ENCODE measurements at places on chromosomes 4 and X.

GRCh38 chrX:65925592-65925991 lies 114.3 kb downstream of the VSIG4 start:
- DNase-seq, result no peak
- H3K4me1 ChIP-seq, result no peaks in the 10 kb centered on the region
- no peak overlapping the region for H3K27ac ChIP-seq
- H3K4me3 ChIP-seq, result no peak overlapping the region

- H3K36me3 ChIP-seq, result no peaks in the 10 kb centered on the region
- no peak for DNase-seq
- no peak overlapping the region for H3K27ac ChIP-seq
- H3K27me3 ChIP-seq, result no peaks in the 10 kb centered on the region
Measured at GRCh38 chr4:171644430-171645057, 168.7 kb upstream of the GALNTL6 start.

GRCh38 chr4:11483046-11483445 lies 54.4 kb upstream of the HS3ST1 start:
- H3K4me1 ChIP-seq, result no peaks in the 10 kb centered on the region
- no peak overlapping the region for H3K27ac ChIP-seq
- no peaks in the 10 kb centered on the region for H3K27me3 ChIP-seq
- peak; percentile 50 for DNase-seq
- no peaks in the 10 kb centered on the region for H3K36me3 ChIP-seq

GRCh38 chr4:152098365-152099060 lies 337.7 kb upstream of the GATB start:
- H3K4me3 ChIP-seq, result no peak overlapping the region
- peaks cover 14% of the 10 kb centered on the region for H3K4me1 ChIP-seq
- H3K27ac ChIP-seq, result no peak overlapping the region
- H3K27me3 ChIP-seq, result no peaks in the 10 kb centered on the region
- H3K36me3 ChIP-seq, result no peaks in the 10 kb centered on the region
